ENCODE measurements at places on chromosomes 6 and 20. TPM values are rescaled to one million over a fixed set of nuclear protein-coding genes. Genes with fewer than 3 reads are reported as not detected.

Gene IRF4
- total RNA-seq = not detected

Gene C20orf144
- not detected for total RNA-seq

Gene PLCB1
- 17.6 TPM for total RNA-seq

Gene NKAPL
- not detected for total RNA-seq

Gene RIPOR2
- 4.8 TPM for total RNA-seq

Gene BANF2
- total RNA-seq = not detected

DNA sequence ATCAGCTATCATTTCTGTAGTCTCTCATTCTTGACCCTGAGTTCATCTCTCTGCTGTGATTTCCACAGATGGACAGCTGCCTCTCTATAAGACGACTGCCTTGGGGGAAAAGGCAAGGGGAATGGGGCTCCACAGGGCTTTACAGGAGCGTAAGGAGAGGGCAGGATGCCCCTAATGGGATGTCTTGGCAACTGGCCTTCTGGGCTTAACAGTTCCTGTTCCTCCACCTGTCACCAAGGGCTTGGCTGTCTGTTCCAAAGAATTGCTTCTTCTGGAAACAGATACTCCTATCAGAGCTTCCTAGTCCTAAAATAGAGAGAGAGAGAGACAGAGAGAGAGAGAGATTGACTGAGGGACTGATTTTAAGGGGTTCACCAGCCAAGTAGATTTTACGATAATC, 181.9 kb downstream of the TMEM200A start:
- DNase-seq = no peak
- no peaks in the 10 kb centered on the region for H3K36me3 ChIP-seq
- no peaks in the 10 kb centered on the region for H3K4me1 ChIP-seq
- H3K4me3 ChIP-seq = no peak overlapping the region

DNA sequence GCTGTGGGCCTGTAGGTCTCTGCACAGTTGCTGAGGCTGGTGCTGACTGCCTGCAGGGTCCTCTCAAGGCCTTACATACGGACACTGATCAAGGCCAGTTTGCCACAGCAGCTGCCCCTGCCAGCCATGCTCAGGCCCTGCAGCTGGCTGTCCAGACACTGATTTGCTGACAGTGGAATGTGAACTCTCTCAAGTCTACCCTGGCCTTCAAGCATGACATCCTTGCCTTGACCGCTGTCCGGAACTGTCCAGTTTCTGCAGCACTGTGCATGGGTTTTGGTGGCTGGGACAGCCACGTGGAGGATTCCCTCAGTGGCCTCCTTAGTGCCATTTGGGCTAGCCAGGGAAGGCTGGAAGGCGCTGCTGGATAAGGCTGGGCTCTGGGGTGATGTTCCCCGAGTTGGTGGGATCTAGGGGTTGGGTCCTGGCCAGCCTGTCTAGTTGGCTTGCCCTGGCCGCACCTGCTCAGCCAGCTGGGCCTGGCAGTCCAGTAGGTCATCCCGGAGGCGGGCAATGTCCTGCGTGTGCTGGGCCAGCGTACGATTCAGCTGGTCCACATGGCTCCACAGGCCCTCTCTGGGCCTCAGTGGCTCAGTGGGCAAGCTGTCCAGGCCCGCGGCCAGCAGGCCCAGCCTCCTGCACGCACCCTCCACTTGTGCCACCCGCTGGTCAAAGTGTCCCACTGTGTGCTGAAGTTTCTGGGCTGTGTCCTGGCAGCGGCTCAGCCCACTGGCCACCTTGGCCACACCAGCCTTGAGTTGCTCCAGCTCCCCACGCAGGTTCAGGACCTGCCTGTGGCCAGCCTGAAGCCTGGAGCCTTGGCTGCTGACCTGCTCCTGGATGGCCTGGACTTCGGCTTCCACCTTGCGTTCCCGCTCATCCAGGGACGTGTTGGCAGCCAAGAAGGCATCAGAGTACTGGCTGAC, 5.5 kb downstream of the EMILIN3 start:
- DNase-seq = no peak
- H3K36me3 ChIP-seq = no peaks in the 10 kb centered on the region
- H3K4me1 ChIP-seq = no peaks in the 10 kb centered on the region
- H3K27ac ChIP-seq = no peak overlapping the region

- H3K27me3 ChIP-seq = no peaks in the 10 kb centered on the region
- no peak overlapping the region for H3K4me3 ChIP-seq
- DNase-seq = no peak
- H3K36me3 ChIP-seq = no peaks in the 10 kb centered on the region
Observed at GRCh38 chr6:77036400-77036799, 426.9 kb downstream of the HTR1B start.

GRCh38 chr20:10040070-10040975, 5.5 kb downstream of the ANKEF1 start:
- H3K27ac ChIP-seq = no peak overlapping the region
- no peaks in the 10 kb centered on the region for H3K4me1 ChIP-seq
- no peak for DNase-seq

- H3K27me3 ChIP-seq = no peaks in the 10 kb centered on the region
- peak overlapping the region; percentile 5 for H3K27ac ChIP-seq
- H3K36me3 ChIP-seq = peaks cover 60% of the 10 kb centered on the region
- H3K4me1 ChIP-seq = peaks cover 7% of the 10 kb centered on the region
Observed at GRCh38 chr6:55772730-55773129, 102.7 kb downstream of the BMP5 start.

GRCh38 chr6:150579611-150580010, 20.1 kb upstream of the PLEKHG1 start:
- no peak overlapping the region for H3K27ac ChIP-seq
- no peaks in the 10 kb centered on the region for H3K36me3 ChIP-seq
- H3K27me3 ChIP-seq = no peaks in the 10 kb centered on the region
- DNase-seq = no peak
- no peaks in the 10 kb centered on the region for H3K4me1 ChIP-seq

Data from cardiac muscle cell (in vitro differentiated cells and primary cell).